Stomach (tissue), 19 donors: ENCODE measurements at places on chromosomes 12 and 14. TPM values are rescaled to one million over a fixed set of nuclear protein-coding genes. Genes with fewer than 3 reads are reported as not detected.

TBX5 gene
- total RNA-seq, result not detected

ADGRD1 gene
- 15.9 TPM for total RNA-seq

KRT72 gene
- not detected for total RNA-seq

TMEM30B gene
- 52.2 TPM for total RNA-seq

SLCO1C1 gene
- not detected for total RNA-seq

DNA sequence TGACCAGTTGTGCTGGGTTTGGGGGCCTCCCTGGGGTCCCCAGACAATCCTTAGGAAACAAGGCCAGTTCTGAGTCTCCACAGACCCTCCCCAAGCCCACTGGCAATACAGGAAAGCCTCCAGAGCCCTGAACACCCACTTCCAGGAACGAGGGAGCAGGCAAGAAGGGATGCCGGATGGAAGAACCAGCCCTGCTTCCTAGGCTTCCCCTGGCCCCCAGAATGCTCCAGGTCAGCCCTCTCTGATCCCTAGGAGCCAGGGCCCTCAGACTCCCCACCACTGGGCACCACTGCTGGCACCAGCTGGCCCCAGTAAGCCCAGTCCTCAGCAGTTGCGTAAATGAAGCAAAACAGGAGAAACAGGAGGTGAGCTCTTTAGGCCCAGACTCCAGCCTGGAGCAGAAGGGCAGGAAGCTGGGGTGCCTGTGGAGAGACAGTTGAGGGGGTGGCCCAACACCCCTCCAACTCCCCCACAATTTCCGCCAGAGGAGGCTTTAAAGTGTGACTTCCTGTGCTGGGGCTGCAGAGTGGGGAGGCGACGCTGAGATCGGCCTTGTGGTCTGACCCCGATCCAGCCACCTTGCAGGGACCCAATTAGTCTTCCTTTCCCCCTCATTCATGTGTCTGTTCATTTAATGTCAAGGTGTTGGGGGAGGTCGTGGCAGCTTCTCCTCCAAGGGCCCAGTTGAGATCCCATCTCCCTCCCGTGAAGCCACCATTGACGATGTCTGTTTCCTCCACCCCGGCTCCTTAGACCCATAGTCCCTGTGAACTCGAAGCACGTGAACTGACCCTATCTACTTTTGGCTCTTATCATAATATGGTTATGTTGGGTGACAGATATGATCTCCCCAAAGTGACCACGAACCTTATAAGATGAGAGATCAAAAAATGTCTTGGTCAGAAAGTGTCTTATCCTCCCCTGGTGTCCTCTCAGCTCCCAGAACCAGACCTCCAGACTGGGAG is 4.7 kb downstream of the TNFRSF1A start:
- no peaks in the 10 kb centered on the region for H3K27me3 ChIP-seq
- H3K4me3 ChIP-seq, result peak overlapping the region; percentile 92
- peaks cover 79% of the 10 kb centered on the region for H3K4me1 ChIP-seq
- peaks cover 25% of the 10 kb centered on the region for H3K36me3 ChIP-seq
- H3K27ac ChIP-seq, result peak overlapping the region; percentile 95

GRCh38 chr12:115114140-115114539 is 430.2 kb upstream of the TBX3 start:
- H3K36me3 ChIP-seq, result no peaks in the 10 kb centered on the region
- DNase-seq, result no peak

GRCh38 chr12:5073853-5074252 is 30.2 kb downstream of the KCNA5 start:
- no peaks in the 10 kb centered on the region for H3K36me3 ChIP-seq
- H3K4me3 ChIP-seq, result no peak overlapping the region

DNA sequence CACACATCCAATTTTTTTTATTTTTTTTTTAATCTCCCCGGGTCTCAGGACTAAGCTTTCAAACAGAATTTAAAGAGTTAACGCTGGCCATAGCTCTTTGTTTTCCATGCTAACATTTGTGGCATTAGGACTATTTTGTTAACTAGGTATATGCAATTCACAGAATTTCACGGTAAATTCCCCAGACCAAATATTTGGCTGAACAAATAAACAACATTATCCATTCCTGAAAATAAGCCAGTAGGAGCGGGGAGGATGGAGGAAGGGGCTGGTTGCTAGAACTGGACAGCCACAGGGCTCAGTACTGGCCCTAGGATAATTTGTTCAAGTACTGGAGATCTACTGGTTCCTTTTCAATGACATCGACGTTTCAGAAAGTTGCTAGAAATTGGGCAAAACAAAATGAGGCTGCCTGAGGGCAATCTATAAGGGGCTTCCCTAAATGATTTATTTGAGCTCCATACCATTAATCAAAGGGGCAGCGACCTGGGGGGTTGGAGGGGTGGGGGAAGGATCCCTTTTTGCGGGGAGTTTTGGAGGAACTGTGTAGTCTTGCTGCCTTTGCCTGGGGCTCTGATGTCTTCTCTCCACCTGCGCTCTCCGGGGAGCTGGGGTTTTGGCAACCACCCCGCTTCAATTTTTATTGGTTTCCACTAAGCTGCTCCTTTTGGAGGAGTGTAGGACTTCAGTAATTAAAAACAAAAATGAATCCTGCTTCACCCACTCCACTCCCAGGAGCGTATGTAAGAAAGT is 9.0 kb downstream of the BMP4 start:
- peaks cover 24% of the 10 kb centered on the region for H3K27me3 ChIP-seq
- H3K4me1 ChIP-seq, result peaks cover 21% of the 10 kb centered on the region

DNA sequence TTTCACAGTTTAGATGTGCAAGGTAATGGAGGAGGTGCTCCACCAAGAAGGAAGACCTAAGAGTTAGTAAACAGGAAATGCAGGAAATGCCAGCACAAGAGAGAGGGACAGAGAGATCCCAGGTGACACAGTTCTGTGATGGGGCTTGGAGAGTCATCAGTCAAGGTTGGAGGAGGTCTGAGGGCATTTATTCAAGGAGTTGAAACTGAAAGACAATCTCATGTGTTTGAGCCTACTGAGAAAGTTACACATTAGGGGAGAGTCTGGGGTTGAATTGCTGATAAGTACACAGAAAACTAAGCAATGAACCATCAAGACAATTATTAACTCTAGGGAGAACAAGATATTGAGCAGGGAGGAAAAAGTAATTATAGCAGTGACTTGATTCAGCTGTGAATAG is 138.5 kb downstream of the ANO6 start:
- no peak overlapping the region for H3K4me3 ChIP-seq
- DNase-seq, result peak; percentile 49
- H3K36me3 ChIP-seq, result peaks cover 3% of the 10 kb centered on the region
- no peaks in the 10 kb centered on the region for H3K27me3 ChIP-seq

- H3K4me3 ChIP-seq, result no peak overlapping the region
- no peak overlapping the region for H3K27ac ChIP-seq
- no peaks in the 10 kb centered on the region for H3K27me3 ChIP-seq
These were observed 70.0 kb upstream of the VPS33A start for GRCh38 chr12:122336015-122336946.

DNA sequence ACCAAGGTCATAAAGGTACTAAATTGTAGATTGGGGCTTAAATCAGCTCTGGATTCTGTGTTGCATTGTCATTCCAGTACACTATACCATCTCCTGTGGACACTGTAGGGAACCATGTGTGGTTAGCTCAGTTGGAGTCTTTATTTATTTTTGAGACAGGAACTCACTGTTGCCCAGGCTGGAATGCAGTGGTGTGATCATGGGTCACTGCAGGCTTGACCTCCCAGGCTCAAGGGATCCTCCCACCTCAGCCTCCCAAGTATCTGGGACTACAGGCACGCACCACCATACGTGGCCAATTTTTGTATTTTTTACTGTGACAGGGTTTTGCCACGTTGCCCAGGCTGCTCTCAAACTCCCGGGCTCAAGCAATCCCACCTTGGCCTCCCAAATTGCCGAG is 6.7 kb downstream of the PAPOLA start:
- H3K36me3 ChIP-seq, result no peaks in the 10 kb centered on the region
- H3K4me3 ChIP-seq, result no peak overlapping the region
- H3K4me1 ChIP-seq, result peaks cover 59% of the 10 kb centered on the region

DNA sequence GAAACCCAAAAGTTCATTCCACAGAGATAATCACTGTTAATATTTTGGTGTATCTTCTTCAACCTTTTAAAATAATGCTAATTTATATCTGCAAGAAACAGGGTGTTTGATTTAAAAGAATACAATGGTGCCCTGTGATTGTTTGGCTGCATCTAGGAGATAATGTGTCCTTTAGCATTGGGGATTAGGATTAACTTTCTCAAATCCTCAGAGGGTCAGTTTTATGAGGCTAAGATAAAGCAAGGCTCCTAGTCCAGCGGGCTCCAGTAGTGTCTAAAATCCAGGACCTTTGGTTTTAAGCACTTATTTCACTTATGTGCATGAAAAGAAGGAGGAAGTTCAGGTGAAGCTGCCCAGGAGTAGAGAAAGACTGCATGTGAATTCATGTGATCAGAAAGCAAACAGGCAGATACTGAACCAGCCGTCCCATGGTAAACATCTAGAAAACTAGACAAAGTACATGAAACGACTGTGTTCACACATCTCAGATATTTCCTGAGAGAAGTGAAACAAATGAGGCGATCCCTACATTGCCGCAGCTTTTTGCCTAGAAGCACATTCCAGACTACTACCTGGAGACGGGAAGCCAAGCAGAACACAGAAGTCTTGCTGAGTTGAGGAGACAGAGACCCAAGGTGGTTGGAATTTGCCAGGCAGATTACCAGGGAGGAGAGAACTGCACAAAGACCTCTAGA is 129.1 kb upstream of the MAX start:
- peaks cover 42% of the 10 kb centered on the region for H3K4me1 ChIP-seq
- no peaks in the 10 kb centered on the region for H3K27me3 ChIP-seq
- no peak for DNase-seq
- H3K36me3 ChIP-seq, result no peaks in the 10 kb centered on the region

GRCh38 chr14:20194101-20194500 is 3.4 kb downstream of the OR11G2 start:
- H3K27ac ChIP-seq, result no peak overlapping the region
- H3K36me3 ChIP-seq, result no peaks in the 10 kb centered on the region
- H3K4me1 ChIP-seq, result no peaks in the 10 kb centered on the region
- no peak overlapping the region for H3K4me3 ChIP-seq

DNA sequence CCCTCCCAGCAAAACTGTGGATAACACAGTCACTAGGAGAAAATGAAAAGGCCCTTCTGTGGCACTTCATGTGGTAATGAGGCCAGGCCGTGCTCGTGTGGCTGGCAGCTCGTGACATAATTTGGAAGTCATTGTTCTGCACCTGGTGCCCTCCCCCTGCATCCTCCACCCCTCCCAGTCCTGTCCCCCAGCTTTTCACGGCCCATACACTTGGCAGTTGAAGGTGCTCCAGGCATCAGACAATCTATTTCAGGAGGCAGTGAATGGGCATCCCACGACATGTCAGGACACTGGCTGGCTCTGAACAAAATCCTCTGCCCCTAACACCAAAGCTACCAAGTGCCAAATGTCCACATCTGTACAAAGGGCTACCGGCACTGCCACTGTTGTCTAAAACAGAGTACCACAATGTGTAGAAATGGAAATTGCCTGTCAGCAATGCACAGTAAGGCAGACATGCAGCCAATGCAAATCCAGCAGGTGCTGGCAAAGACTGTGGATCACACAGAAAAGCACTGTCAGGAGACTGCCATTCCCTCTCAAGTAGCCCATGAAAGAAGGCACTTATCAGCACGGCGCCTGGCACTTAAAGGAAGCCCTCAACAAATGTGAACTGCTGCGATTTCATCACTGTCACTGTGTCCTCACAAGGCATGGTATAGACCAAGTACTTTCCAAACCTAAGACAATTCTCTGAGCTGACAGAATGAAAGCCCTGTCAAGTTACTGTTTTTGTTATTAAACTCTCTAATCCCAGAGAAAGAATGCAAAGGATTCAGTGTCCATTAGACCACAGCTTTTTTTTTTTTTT is 39.1 kb downstream of the CORO1C start:
- peak overlapping the region; percentile 19 for H3K4me3 ChIP-seq
- H3K4me1 ChIP-seq, result peaks cover 85% of the 10 kb centered on the region
- DNase-seq, result peak; percentile 62
- no peaks in the 10 kb centered on the region for H3K36me3 ChIP-seq
- no peaks in the 10 kb centered on the region for H3K27me3 ChIP-seq
- peak overlapping the region; percentile 52 for H3K27ac ChIP-seq

DNA sequence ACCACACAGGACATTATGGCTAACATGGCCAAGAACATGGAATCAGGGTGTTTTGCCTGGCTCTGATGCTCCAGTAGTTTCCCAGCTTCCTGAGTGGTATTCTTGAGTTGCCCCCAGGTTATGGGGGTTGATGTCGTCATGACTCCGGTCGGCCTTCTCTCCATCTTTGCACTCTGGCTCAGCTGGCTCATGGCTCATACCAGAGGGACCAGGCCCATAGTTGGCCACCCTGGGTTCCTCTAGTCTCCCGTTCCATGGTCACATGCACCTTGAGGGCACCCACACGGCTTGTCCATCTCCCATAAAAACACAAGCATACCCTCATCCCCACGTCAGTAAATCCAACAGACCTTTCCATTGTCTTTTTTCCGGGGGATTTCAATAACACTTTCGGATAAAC is 23.7 kb upstream of the MAPKAPK5 start:
- H3K4me1 ChIP-seq, result peaks cover 14% of the 10 kb centered on the region
- no peak overlapping the region for H3K4me3 ChIP-seq
- H3K27ac ChIP-seq, result no peak overlapping the region
- DNase-seq, result no peak
- no peaks in the 10 kb centered on the region for H3K36me3 ChIP-seq

DNA sequence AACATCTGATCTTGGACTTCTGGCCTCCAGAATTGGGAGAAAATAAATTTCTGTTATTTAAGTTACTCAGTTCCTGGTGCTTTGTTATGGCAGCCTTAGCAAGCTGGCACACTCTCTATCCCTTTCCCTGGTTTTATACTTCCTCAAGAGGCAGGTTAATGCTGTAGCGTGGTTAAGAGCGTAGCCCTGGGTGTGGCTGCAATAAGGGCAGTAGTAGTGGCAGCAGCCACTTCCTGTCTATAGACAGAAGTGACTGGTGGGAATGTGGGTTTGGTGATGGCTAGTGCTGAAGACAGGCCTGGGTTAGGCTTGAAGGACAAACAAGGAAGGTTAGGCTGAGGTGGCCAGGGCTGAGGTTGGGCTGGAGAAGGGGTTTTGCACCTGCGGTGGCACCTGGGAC is 3.6 kb upstream of the LGALS3 start:
- H3K27ac ChIP-seq, result peak overlapping the region; percentile 57
- DNase-seq, result peak; percentile 68
- H3K36me3 ChIP-seq, result no peaks in the 10 kb centered on the region
- H3K27me3 ChIP-seq, result no peaks in the 10 kb centered on the region
- no peak overlapping the region for H3K4me3 ChIP-seq
